Gastroesophageal sphincter (tissue), 4 donors: ENCODE measurements at places on chromosomes 7 and 10. TPM values are rescaled to one million over a fixed set of nuclear protein-coding genes. Genes with fewer than 3 reads are reported as not detected.

CLRN3 gene
- not detected for total RNA-seq

DNA sequence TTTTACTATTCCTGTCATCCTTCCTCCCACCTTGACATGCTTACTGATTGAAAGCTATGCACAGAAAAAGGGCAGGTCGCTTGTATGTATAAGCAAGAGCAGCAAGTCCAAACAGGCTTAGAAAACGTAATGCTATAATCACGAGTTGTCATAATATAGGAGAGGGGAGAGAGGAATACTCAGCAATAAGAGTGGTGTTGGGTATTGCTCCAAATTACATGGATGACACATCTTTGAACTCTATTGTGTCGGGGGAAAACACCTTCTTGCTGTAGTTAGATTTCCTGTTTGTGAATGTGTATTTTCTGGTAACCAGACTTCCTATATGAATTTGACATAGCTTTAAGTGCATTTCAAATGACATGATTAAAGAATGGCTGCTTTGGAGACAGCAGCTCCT, 7.5 kb downstream of the MET start:
- no peak for ATAC-seq

DNA sequence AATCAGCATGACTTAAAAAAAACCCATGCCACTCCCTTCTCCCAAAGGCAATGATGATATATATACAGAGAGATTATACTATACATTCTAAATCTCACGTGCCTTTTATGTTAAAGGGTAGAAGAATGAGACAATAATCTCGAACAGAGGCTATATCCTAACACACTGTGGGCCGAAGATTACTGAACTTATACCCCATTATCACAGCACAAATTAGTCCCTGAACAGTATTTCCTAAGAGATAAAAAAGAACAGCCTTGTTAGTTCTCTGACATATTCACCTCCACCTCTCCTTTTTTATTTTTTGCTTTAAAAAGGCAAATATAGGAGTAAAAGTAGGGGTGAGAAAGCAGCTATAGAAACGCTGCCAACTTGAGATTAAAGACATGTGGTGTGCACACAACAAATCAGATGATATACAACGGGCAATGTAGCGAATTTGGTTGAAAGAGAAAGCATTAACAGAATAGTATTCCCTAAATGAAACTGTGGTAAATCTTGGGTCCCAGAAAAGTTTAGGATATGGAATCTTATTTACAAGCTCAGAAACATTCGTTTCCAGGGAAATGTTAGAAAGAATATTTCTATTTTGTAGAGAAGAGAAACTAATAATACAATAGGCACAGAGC, 69.5 kb downstream of the JMJD1C start:
- no peak for ATAC-seq

HMX3 gene
- not detected for total RNA-seq

TDRD1 gene
- not detected for total RNA-seq

HMX2 gene
- total RNA-seq, result not detected

DNA sequence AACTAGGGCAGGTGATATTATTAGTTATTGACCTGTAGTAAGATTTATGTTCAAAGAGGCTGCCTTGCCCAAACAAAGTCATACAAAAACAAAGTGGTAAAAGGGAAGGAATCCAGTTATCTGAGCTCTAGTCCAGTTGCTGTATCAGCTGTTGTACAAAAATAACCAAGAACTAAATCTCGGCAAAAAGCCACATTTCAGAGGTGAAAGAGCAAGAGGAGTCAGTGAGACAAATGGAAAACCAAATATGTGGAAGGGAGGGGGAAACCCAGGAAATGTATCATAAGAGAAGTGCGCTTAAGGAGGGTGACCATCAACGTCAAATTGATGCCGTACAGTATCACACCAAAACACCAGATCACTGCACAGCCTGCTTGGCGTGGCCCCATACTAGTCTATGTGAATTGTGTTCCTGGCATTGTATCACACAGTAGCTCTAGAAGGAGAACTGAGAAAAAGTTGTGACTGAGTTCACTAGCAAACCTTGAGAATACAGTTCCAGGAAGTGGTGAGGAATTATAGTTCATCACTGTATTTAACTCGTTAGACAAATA, 6.4 kb downstream of the AGBL3 start:
- ATAC-seq, result peak; percentile 31

GRCh38 chr10:60883187-60883586, 60.8 kb downstream of the RHOBTB1 start:
- ATAC-seq, result no peak

HOXA7 gene
- total RNA-seq, result 1.3 TPM

GRCh38 chr7:111215550-111215949, 124.6 kb downstream of the LRRN3 start:
- no peak for ATAC-seq

JAKMIP3 gene
- total RNA-seq, result 0.54 TPM

GRCh38 chr10:124740369-124741280, 3.6 kb downstream of the FAM53B start:
- peak; percentile 32 for ATAC-seq

DNA sequence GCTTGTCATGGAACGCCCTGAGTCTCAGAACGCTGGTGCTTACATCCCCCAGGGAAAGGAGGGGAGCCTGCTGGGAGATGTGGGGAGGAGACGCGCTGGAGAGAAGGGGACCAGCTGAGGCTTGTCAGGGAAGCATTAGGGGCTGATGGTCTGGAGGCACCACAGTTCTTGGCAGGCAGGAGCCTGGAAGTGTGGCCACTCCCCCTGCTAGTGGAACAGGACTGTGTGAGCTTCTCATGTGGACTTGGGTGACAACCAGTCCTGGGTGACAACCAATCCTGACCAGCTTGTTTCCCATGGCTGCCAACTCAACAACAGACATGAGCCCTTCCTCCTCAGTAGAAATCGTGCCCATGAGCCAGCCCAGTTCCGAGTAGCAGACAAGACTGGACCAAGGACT, 87.8 kb downstream of the SPDYE5 start:
- ATAC-seq, result no peak

- ATAC-seq, result no peak
These were observed 51.2 kb upstream of the SORCS1 start for GRCh38 chr10:107215681-107216080.

SLC13A1 gene
- total RNA-seq, result not detected

GRCh38 chr7:120373174-120373573, 100.2 kb downstream of the KCND2 start:
- ATAC-seq, result no peak

DNA sequence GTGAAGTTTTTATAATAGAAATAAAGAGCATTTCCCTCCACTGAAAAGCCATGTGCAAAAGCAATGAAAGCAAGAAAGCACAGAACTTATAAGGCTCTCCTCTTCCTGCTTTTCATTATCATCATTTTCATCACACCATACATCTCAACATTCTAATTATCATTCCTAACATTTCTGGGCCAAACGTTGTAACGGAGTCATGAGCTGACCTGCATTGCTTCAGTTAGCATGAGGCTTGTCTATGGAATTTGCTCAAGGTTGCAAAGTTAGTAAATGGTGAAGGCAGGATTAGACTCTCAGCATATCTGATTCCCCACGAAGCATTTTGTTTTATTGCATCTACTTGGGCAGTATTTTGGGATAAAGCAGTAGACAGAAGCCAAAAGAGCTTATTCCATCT, 11.4 kb downstream of the SCIN start:
- no peak for ATAC-seq

GRCh38 chr7:133452577-133452976, 199.7 kb downstream of the EXOC4 start:
- no peak for ATAC-seq

GRCh38 chr7:131546126-131546525, 10.3 kb downstream of the PODXL start:
- ATAC-seq, result no peak

GRCh38 chr10:131363416-131363815, 51.9 kb upstream of the TCERG1L start:
- no peak for ATAC-seq

LRRD1 gene
- not detected for total RNA-seq

GRCh38 chr10:54159924-54160323, 641.1 kb downstream of the PCDH15 start:
- ATAC-seq, result no peak

DNA sequence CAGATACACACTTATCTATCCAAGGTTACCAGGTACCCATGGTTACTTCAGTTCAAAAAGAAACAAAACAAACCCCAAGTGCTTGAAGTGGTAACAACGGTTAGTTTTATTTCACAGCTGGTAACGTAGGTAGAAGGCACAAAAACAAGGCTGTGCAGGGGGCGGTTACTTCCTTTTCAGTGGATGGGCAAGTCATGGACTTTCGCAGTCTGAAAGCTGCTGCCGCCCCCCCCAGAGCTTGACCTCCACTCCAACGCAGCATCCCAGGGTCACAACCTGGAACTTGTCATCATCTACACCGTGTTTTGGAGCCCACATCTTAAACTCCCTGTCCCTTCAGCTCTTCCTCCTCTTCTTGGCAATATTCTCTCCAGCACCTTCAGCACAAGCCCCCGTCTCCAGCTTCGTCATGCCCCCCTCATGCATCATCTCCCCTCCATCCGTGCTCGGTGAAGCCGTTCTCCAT, 181.2 kb upstream of the ITGB1 start:
- ATAC-seq, result no peak

- no peak for ATAC-seq
These were observed 55.5 kb upstream of the ATP6V0A4 start for GRCh38 chr7:138853448-138853847.

TSPAN33 gene
- total RNA-seq, result 15.5 TPM

DNA sequence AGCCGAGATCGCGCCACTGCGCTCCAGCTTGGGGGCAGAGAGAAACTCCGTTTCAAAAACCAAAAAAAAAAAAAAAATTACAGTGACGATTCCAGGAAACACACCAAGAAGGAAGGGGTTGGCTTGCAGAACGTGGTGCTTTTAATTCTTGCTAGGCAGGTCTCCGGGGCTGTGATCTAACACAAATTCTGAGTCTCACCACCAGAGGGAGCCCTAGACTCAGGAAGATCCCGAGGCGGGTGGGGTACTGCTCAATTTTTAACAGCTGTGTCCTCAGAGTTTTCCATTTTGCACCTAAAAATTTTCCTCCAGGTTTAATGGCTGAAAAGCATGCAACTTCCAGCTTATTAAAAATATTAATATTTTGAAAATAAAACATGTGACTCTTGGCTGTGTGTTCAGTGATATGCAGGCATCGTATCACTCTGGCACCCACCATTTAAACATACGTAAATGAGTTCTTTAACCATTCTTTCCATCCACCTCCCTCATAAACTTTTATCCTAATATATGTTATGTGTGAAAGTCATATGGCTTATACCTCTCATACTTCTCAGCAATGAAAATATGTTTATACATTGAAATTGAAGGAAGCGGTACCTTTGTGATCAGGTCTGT, 26.5 kb upstream of the NUB1 start:
- ATAC-seq, result peak; percentile 74

DNA sequence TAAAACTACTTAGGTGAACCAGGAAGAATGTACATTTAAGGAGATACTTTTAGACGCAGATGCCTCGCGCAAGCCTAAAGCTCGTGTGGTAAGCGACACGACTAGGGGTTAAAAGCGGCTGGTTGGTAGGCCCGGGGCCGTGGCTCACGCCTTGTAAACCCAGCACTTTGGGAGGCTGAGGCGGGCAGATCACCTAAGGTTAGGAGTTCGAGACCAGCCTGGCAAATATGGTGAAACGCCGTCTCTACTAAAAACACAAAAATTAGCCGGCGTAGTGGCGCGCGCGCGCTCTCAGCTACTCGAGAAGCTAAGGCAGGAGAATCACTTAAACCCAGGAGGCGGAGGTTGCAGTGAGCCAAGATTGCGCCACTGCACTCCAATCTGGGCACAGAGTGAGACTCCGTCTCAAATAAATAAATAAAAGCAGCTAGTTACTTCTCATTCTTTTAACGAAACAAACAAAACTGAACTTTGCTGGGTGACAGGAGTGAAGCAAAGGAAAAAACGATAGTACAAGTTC, 879 bp downstream of the NUDT5 start:
- peak; percentile 54 for ATAC-seq

DNA sequence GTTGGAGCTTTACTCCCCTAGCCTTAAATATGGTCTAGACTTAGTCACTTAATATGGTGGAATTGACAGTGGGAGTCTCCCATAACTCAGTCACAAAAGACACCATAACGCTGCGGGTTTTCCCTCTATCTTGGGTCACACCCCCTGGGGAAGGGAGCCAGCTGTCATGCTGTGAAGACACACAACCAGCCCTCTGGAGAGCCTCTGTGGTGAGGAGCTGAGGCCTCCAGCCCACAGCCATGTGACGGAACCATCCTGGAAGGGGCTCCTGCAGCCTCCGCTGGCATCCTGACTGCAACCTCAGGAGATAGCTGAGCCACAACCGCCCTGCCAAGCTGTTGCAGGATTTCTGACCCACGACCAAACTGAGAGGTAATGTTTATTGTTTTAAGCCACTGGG, 37.9 kb downstream of the PAXIP1 start:
- no peak for ATAC-seq

PON3 gene
- total RNA-seq, result 2.3 TPM

GRCh38 chr10:10320956-10321355, 696.7 kb upstream of the CELF2 start:
- no peak for ATAC-seq

ZDHHC16 gene
- total RNA-seq, result 22.3 TPM

- no peak for ATAC-seq
These were observed 116.8 kb downstream of the AUTS2 start for GRCh38 chr7:69714886-69715576.

DNA sequence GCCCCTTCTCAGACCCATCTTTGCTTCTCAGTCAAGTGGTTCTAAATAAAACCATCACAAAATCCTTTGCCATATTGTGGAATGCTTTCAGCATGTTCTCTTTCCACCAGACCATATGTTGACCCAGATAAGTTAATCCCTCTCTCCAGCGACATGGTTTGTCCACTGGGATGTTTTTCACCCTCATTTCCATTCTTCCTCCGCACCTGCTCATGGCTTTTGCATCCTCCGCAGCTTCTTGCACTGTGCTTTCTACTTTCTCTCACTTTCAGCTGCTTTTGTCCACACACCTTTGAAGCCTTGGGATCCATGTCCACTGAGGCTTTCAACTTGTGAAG, 52.3 kb upstream of the WAC start:
- ATAC-seq, result no peak

DNA sequence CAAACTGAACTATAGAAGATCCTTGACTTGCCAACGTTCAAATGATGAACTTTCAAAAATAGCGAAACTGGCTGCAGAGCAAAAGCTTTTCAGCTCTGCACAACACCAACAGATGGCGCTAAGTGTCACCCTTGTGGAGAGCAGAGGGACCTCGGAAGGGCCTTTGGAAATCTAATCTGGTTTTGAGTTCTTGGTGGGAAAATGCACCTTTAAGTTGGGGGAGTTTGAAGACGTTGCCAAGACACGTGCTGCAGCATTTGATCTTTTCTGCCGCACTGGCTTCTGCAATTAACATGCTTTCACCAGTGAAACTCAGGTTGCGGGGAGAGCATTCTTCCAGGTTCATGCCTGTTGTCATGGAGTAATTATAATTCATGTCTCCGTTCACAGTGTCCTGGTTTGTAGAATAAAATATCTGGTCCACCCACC, 26.3 kb upstream of the WDR11 start:
- no peak for ATAC-seq

GRCh38 chr10:84348447-84348846, 20.1 kb downstream of the CCSER2 start:
- peak; percentile 85 for ATAC-seq

GRCh38 chr10:102613286-102613685, 31.0 kb upstream of the TRIM8 start:
- no peak for ATAC-seq

SLC29A4 gene
- total RNA-seq, result 2.2 TPM

ZNF138 gene
- total RNA-seq, result 16.2 TPM

GRCh38 chr7:27243340-27244163, 950 bp downstream of the EVX1 start:
- no peak for ATAC-seq

GRCh38 chr7:128842674-128843641, 12.8 kb downstream of the FLNC start:
- no peak for ATAC-seq
